ENCODE measurements at places on chromosomes 16 and 17.
A peak's percentile ranks its signal among the peaks of the same experiment; 100 is the strongest.

DNA sequence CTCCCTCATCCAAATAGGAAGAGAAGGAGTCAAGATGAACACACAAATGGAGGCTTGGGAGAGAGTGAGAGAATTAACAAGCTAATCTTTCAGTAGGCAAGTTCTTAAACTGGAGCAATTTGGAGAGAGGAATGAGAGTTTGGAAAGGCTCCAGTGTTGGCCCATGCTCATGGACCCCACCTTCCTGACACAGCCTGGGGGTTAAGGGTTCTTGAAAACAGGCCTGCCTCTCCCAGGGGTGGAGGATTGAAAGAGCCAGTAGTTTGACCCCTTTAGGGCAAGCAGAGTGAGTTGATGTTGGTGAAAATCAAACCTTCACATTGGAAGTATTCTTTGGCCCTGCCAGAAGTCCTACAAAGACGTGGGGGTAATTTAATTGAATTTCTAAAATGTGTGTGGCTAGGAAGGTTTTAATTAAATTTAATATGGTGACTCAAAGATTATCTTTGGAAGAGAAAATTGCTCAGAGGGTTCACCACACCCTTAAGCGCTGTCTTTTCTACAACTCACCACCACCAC is 5.8 kb downstream of the HOXB3 start:
- DNase-seq = no peak

DNA sequence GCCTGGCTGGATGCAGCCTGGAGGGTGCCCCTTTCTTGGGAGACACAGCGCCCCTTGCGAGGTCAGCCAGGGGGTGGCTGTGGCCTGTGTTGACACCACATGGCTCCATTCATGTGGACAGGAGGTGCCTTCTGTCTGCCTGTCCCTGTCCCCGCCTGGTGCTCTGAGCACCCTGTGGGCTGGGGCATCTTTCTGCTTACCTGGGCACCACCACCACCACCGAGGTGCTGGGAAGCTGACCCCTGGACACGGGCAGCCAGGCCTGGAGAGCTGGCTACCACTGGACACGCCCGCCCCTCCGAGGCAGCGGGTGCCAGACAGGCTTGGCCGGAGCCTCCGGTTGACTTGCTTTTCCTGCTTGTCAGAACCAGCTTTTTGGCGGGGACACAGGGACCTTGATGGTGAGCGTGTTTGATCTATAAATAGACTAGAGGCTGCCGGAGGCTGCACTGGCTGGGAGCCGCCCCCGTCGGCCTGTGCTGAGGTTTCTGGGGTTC is 121.3 kb upstream of the GSE1 start:
- DNase-seq = no peak

GRCh38 chr16:88035292-88035691 is 84.1 kb downstream of the BANP start:
- DNase-seq = no peak

DNA sequence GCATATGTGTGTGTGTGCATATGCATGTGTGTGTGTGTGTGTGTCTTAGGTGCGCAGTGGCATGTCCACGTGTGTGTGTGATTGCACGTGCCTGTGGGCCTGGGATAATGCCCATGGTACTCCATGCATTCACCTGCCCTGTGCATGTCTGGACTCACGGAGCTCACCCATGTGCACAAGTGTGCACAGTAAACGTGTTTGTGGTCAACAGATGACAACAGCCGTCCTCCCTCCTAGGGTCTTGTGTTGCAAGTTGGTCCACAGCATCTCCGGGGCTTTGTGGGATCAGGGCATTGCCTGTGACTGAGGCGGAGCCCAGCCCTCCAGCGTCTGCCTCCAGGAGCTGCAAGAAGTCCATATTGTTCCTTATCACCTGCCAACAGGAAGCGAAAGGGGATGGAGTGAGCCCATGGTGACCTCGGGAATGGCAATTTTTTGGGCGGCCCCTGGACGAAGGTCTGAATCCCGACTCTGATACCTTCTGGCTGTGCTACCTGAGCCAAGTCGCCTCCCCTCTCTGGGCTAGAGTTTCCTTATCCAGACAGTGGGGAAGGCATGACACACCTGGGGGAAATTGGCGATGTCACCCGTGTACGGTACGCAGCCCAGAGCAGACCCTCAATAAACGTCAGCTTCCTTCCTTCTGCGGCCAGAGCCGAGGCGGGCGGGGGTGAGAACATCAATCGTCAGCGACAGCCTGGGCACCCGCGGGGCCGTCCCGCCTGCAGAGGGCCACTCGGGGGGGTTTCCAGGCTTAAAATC is 47.6 kb downstream of the IL21R start:
- DNase-seq = no peak

DNA sequence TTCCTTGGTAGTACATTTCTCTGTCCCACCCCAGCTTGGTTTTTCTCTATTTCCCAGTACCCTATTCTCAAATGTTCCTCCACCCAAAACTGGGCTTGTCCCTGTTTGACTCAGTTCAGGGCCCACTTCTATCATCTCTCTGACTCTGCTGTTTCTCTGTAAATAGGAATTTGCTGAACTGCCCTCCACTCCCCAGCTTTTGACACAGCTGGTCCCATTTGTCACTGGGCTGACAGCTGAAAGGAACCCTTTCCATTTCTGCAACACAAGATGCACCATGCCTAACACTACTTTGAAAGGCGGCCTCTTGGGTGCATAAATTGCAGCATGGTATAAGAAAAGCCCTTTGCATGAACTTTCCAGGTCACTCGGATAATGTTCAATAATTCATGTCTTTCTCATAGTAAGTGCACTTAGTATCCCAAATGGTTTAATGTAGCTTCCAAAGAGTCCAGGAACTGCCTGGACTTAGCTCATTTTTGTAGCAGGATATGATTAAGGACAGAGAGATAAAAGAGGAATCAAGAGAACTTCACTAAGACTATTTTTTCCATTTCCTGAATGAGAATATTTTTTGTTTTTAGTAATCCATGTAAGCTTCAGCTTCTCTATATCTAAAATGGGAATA is 256.7 kb downstream of the CDH11 start:
- peak; percentile 48 for DNase-seq

GRCh38 chr16:57132470-57132869 is 40.1 kb downstream of the CPNE2 start:
- DNase-seq = no peak

DNA sequence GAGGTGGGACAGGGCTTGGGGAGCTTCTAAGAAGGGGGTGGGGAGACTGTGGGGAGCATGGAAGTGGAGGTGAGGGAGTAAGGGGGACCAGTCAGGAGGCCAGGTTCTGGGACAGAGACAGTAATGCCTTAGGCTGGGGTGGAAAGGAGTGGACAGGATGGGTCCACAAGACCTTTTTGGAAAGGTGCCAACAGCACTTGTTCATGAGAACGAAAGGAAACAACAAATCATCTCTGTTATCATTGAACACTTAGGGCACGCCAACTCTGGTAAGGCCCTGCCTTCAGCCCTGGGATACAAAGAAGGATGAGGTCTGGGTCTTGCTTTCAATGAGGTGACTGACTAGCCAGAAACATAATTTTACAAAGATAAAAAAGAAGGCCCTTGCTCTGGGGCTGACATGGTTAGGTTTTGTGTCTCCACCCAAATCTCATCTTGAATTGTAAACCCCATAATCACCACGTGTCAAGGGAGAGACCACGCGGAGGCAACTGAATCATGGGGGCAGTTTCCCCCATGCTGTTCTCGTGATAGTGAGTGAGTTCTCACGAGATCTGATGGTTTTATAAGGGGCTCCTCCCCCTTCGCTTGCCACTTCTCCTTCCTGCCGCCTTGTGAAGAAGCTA is 113.8 kb downstream of the SLC39A11 start:
- no peak for DNase-seq

DNA sequence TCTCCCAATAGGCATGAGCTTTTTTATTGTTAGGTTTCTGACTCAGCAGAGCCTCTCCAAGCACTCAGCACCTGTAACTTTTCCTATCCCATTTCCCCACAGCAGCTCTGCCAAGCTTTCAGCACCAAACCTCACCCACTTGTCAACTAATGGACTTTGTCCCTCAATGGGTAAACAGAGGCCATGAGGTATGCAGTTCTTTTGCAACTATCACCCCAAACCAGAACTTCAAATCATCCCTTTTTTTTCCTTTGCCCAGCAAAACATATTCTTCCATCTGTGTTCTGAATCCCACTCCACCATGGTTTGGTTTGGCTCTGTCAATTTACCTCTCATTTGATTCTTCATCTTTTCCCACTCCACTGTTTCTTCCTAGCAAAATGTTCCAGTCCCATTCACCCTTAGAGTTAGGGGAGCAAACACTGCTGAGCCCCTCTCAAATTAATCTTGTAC is 58.1 kb downstream of the TOX3 start:
- DNase-seq = no peak

GRCh38 chr17:40727447-40728231 is 24.1 kb upstream of the KRT24 start:
- DNase-seq = no peak

DNA sequence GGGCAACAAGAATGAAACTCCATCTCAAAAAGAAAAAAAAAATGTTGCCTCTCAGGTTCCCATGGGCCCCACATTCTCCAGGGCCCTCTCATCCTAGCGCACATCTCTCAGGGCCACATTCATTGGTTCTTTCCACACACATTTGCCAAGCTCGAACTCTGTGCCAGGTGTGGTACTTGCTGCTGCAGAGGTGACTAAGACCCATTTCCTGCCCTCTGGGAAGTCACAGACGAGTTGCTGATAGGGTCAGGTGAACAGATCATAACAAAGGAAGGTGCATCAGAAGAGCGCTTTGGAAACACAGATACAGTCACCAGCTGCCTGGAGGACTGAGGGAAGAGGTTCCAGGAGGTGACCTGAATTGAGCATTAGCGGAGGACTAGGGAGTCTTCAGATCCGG is 1.0 kb downstream of the GSDMA start:
- DNase-seq = no peak

DNA sequence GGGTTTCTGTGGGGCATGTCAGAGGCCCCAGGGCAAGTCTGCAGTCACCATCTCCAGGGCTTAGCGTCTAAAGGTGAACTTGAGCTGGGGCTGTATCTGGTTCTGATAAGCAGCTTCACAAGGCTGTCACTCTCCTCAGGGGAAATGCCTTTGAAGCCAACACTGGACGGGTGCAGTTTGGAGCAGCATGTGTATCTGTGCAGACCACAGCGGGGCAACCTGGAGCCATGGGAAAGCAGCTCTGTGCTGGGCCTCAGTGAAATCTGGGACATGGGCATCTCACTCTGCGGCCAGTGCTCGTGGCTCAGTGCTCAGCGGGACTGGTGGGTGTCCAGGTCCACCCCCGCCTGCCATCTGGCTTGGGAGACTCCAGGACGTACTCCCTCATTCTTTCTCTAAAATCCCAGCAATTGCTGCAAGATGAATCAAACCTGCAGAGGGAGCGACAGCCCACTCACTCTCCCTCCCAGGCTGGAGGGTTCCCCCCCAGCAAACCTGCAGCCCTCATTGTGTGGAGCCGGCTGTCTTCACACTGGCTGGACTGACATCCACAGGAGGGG is 63.5 kb downstream of the PRMT7 start:
- no peak for DNase-seq

DNA sequence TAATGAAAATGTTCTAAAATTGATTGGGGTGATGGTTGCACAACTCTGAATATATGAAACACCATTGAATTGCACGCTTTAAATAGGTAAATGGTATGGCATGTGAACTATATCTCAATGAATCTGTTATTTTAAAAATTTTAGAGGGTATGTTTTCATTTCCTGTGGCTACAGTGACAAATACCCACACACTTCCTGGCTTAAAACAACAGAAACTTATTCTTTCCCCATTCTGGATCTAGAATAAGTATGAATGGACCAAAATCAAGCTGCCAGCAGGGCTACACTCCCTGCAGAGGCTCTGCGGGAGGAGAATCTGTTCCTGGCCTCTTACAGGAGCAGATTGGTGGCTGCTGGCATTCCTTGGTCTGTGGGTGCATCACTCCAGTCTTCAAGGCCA is 11.3 kb upstream of the PECAM1 start:
- no peak for DNase-seq

- DNase-seq = peak; percentile 70
Observed at GRCh38 chr16:23408823-23409298, 44.1 kb downstream of the COG7 start.

- no peak for DNase-seq
Observed at GRCh38 chr17:49991409-49991808, 3.6 kb downstream of the DLX3 start.

DNA sequence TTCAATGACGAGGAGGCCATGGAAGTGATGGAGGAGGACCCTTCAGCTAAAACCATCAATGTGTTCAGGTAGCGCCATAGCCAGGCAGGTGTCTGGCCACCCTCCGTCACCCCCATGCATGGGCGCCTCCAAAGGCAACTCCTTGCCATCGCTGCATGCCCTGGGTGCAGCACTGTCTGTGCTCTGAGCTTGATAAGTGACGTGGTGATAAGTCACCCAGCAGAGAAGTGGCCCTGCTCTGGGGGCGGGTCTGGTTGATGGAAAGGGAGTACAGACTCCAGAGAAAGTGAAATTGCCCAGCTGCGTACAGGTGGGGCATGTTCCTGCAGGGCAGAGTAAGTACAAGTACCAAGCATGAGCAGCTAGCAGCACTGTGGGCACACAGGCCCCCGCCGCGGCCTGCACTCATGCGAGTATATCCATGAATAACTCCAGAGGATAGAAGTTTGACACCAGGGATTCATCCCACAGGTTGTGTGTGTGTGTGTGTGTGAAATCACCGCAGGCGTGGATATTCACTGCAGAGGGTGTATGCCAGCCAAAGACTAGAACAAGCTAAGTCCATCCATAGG is 13.1 kb downstream of the DNAI2 start:
- DNase-seq = no peak

- no peak for DNase-seq
Observed at GRCh38 chr16:23788685-23789084, 33.9 kb downstream of the CHP2 start.

- DNase-seq = no peak
Observed at GRCh38 chr17:68246271-68247028, 1.4 kb upstream of the AMZ2 start.

GRCh38 chr17:3667366-3668278 is 756 bp downstream of the TAX1BP3 start:
- DNase-seq = no peak

- no peak for DNase-seq
Observed at GRCh38 chr17:60249290-60249826, 99.6 kb downstream of the CA4 start.

DNA sequence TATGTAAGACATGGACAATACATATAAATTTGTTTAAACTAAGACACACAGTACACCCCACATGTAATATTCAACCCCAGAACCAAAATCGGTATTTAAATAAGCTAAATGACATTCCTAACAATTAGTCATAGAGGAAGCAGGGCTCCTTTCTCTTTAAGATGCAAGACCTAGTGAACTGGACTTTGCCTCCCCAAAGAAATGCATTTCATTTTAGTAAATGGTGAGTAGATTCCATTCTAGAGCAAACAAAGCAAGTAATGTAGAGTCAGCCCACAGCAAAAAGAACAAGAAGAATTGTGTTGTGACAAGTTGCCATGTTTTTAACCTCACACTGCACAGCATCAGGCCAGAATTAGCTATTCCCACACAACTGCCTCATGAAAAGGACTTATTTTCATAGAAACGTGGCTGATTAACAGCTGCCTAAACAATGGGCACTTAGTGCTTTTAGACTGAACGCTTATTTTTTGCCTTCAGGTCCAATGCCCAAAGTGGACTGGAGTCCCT is 14.4 kb downstream of the DNAJC7 start:
- DNase-seq = no peak

- DNase-seq = peak; percentile 98
Observed at GRCh38 chr16:66364117-66364958, 2.2 kb upstream of the CDH5 start.

All from DMS 273 treated with DMSO at 0.1 percent for 48 hours (cell line).